ENCODE measurements at places on chromosomes 6 and 20.

- DNase-seq: no peak
Observed at GRCh38 chr6:139354189-139354588, 20.3 kb downstream of the CITED2 start.

DNA sequence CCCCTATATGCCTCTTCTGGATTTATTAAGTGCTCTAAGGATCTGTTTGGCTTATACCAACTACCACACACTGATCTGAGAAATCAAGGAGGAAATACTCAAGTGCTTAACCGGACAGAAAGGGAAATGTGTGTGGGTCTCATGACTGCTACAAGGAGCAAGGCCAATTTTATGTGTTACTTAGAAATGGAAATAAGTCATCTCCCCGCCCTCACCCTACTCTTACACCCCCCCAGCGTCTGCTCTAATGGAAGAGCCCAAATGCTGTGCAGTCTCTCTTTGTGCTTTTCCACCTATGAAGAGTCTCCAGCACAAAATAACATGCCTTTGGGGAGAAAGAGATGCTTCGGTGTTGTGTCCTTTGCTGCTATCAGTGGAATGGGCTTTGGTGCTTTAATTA is 428.8 kb upstream of the ARID1B start:
- no peak for DNase-seq

GRCh38 chr6:106180208-106180607 is 94.1 kb downstream of the PRDM1 start:
- DNase-seq: no peak

DNA sequence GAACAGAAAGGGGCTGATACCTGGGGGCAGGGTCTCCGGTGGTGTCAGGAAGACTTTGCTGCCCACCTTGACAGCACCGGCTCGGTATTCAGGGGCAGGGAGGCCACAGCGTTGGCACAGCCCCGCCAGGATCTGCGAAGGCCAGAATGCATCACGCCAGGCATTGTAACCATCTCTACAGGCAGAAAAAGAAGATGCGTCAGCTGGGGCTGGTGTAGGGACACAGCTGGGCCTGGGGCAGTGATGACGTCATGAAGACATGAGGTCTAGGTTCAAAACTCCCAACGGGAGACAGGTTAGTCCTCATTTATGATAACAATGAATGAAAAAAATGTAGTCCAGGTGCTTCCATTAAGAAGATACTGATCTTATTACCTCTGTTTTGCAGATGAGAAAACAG is 22.0 kb downstream of the ERGIC3 start:
- no peak for DNase-seq

DNA sequence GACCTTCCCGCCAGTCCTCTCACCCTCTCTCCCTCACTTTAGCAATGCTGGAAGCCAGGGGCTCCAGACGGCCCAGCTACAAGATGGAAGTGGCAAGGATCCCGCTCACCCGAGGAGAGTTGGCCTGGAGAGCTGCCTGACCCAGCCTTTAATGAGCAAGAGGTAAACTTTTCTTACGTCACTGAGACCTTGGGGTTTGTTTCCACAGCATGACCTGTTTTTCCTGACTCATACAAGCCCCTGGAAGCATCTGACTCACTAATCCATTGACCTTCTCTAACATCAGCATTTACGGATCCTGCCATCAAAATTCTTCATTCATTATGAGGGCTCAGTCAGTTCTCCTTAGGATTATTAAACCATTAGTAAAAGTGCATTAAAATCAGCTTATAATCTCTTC is 120.4 kb downstream of the MYLK4 start:
- no peak for DNase-seq

GRCh38 chr6:53481323-53481722 is 63.6 kb downstream of the GCLC start:
- no peak for DNase-seq

- DNase-seq: no peak
Observed at GRCh38 chr6:90162648-90163387, 133.8 kb downstream of the BACH2 start.

- no peak for DNase-seq
Observed at GRCh38 chr6:129860908-129861665, at the start of gene TMEM244. Gene TMEM244 (minus strand): TSS chr6:129861315. CDS start chr6:129861188, 127 bp downstream.

DNA sequence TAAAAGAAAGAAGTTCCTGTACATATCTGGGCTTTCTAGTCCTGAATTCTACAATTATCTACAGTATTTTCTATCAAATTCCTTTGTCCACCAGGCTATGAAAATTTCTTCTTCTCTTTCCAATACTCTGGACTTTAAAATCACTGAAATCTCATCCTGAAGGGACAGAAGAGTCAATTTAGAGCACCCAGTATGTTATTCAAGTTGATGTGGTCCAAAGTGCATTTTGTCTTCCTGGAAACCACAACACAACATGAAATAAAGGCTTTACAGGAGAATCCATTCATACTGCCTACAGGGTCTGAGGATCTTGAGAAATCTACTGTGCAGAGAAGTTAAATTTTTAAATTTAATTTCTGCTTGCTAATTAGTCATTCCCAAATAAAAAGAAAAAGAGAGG is 94.9 kb upstream of the ADGRF1 start:
- DNase-seq: no peak

GRCh38 chr20:18314786-18315406 is 26.6 kb downstream of the ZNF133 start:
- no peak for DNase-seq

GRCh38 chr6:43193929-43194328 is 11.9 kb downstream of the CUL9 start:
- DNase-seq: no peak

DNA sequence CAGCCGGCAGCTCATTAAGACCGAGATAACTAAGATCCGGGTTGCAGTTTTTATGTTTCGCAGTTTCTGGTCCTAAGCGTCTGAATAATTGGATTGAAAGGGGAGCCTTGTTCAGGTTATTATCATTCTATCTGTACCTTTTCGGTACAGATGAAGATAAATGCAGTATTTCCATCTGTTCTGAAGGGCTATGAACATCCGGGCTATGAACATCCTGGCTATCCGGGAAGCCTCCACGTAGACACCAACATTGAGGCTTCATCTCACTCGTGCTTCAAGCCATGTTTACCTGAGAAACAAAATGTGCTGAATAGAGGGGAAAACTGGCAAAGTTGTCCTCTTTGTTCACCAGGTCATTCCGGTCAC is 399 bp upstream of the REPS1 start:
- DNase-seq: no peak

GRCh38 chr6:38099221-38099620 is 279.7 kb downstream of the ZFAND3 start:
- DNase-seq: no peak

- DNase-seq: no peak
Observed at GRCh38 chr6:132495604-132496079, 17.3 kb downstream of the STX7 start.

- DNase-seq: no peak
Observed at GRCh38 chr6:31075528-31075927, 36.8 kb downstream of the C6orf15 start.

- no peak for DNase-seq
Observed at GRCh38 chr6:37507690-37508421, 8.2 kb upstream of the CCDC167 start.

- no peak for DNase-seq
Observed at GRCh38 chr6:67045076-67045475, 1338.0 kb upstream of the EYS start.

- no peak for DNase-seq
Observed at GRCh38 chr6:5871296-5871695, 135.4 kb downstream of the NRN1 start.

- no peak for DNase-seq
Observed at GRCh38 chr6:159676890-159677505, 16.0 kb downstream of the SOD2 start.

- no peak for DNase-seq
Observed at GRCh38 chr6:98639089-98639635, 195.2 kb upstream of the POU3F2 start.

- DNase-seq: no peak
Observed at GRCh38 chr20:57883761-57884160, 173.9 kb upstream of the PMEPA1 start.

DNA sequence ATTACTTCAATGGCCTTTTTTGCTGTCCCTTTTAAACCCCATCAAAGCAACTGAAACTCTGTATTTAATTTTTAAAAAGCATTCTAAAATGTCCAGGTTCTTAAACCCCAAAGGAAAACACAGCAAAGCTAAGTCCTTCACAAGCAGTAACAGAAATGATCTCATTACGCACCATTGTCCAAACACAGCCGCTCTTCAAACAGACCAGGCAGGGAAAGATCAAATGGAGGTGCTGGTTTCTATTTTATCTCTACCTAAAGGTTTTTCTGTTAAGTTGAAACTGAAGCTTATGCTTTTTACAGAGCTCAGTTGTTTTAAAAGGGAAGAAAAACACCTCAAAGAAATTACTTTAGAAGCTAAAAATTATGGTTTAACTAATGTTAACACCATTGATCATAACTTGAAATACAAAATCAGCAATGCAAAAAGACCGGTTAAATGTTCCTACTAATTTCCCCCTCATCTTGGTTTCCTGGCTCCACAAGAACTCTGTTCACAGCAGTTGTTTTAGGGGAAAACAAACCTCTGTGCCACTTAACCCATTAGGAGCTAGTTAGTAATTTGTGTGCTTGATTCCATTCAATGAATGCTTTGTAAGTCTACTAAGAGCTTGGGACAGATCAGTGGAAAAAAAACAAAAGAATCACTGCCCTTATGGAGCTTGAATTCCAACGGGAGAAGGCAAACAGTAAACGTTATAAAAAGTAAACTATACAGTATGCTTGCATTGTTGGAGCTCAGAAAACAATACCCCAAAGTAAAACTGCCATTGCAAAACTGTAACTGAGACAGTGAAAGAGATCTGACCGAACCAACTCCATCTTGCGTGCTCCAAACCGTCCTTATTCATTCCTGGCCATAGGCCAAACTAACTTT is 87.4 kb downstream of the CD24 start:
- no peak for DNase-seq

DNA sequence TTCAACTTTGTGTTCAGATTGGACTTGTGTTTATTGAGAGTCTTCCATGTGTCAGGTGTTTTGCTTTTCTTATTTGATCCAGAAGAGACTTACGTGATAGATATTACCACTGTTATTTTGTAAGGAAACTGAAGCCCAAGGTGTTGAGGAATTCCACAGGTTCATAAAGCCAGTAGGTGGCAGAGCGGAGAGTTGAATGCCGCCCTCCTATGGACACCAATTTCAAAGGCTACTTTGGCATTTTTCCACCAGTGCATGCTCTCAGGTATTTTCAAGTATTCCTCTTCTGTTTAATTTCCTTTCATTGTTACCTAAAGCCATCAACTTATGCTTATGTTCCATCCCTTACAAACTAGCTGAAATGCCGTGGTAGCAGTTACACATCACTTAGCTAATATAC is 14.0 kb upstream of the COL10A1 start:
- DNase-seq: no peak

GRCh38 chr20:14355791-14356190 is 18.4 kb upstream of the FLRT3 start:
- no peak for DNase-seq

- no peak for DNase-seq
Observed at GRCh38 chr6:164124473-164124872, 710.0 kb downstream of the QKI start.
